ENCODE measurements at places on chromosomes 4 and X.

DNA sequence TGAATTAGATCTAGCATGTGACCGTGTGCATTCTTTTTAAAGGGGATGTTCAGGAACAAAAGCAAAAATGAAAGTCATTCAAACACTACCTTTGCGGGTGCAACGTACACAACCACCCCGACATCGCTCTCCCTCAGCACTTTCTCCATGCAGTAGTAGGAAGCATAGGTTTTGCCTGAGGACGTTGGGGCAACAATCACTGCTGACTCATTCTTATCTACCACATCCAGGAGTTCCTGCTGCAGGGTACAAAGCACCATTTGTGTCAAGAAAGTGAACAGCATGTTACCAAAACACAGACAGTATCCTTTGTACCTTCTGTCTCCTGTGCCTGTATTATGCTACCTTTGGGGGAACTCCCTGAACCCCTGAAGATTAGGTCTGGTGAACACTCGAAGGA lies 58.6 kb downstream of the DDX60L start:
- no peak for DNase-seq

DNA sequence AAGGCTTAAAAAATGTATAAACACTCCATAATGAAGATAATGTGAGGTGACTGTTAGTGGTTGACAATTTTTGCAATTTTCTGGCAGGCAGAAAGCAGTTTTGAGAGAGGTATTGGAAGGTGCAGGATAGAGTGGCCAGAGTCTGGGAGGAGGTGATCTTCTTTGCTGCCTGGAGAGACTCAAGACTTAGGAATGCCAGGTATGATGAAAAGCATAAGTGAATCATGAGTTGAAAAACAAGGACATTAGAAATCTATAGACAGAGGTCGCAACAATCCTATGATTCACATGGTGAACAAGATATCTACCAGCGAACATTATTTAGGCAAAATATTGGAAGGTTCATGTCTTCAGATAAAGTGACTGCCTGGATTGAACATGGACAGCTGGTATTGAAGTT lies 118.5 kb downstream of the CFAP299 start:
- no peak for DNase-seq

DNA sequence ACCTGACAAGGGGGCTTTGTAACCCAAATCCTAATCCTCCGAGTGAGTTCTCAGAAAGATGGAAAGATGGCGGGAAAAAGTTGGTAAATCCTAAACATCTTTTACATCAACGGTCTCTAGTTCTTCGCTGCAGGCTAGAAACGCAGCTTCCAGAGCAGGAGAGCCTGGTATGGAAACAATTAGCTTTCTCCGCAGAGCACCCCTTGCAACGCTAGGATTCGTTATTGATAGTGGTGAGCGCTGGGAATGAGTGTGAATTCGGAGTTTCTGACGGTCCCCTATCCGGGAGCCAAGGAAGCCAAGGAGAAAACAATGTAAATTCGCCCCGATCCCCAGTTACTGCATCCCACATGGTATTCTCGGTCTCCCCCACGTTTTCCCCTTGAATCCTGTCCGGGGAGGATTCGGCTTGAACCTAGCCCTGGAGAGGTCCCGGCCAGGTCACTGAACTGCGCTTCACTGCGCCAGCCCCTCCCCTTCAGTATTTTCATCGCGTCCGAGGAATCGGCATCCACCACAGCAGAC lies 4.7 kb upstream of the NEUROG2 start:
- DNase-seq = no peak

- no peak for DNase-seq
Measured at GRCh38 chr4:12576409-12576808, 907.7 kb downstream of the RAB28 start.

GRCh38 chr4:7145291-7145934 lies 46.9 kb upstream of the SORCS2 start:
- no peak for DNase-seq

GRCh38 chr4:78437608-78438088 lies 113.9 kb upstream of the ANXA3 start:
- DNase-seq = no peak

DNA sequence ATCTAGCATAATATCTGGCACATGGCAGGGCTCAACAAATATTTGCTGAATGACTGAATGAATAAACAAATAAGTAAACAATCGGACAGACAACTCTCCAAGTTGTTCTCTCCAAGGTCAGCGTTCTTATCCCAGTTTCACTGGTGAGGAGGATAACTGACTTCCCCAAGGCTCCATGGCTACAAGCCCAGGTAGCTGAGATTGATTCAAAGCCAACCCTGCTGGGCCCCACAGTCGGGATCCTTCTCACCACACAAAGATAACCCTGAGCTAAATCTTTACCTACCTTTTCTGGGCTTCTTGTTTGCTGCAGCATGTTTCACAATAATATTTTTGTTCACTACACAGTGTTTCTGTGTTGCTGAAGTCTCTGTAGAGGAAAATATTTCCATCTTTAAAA lies 54.9 kb downstream of the USP46 start:
- no peak for DNase-seq

DNA sequence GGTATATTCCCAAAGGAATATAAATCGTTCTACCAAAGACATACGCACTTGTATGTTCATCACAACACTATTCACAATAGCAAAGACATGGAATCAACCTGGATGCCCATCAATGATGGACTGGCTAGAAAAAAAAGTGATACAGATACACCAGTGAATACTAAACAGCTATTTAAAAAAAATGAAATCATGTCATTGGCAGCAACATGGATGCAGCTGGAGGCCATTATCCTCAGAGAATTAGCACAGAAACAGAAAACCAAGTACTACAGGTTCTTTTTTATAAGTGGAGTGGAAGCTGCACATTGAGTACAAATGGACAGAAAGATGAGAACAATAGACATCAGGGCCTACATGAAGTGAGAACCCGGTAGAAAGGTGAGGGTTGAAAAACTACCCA lies 81.4 kb downstream of the ANTXR2 start:
- no peak for DNase-seq

GRCh38 chrX:108199691-108200090 lies 108.1 kb downstream of the ATG4A start:
- DNase-seq = peak; percentile 7

DNA sequence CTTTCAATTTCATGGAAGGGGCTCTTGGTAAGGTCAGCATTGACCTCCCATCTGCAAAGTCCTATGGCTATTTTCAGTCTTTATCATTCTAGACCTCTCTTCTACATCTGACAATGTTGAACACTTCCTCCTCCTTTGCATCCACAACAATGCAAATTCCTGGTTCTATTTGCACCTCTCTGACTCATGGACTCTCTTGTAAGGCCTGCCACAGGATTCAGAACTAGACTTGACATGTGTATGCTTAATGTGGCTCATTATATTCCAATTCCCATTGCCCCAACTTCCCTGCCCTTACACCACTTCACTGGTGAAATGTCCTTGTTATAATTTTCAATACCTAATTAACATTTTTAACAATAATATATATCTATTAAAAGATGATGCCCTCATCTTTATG lies 314.3 kb upstream of the FGF13 start:
- no peak for DNase-seq

- peak; percentile 30 for DNase-seq
Measured at GRCh38 chrX:24515447-24515846, 50.4 kb downstream of the PDK3 start.

DNA sequence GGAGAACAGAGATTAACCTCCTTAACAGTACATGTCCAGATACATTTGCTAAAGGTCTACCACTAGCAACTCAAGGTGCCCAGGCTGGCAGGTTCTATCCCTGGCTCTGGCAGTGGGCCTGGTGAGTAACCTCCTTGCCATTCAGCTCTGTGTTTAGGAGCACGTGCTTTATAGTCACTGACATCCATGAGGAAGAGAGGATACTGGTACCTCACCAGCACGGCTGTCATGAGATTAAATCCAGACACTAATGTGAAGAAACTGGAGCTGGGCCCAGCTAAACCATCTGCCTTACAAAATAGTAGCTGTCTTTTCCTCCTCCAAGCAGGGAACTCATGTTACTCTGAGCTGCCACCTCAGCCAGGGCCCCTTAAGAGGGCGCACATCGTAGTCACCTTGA lies 45.3 kb downstream of the GPRASP3 start:
- DNase-seq = no peak

GRCh38 chrX:103626855-103627254 lies 1.9 kb upstream of the TCEAL1 start:
- no peak for DNase-seq

GRCh38 chrX:104565791-104566680 lies at the start of gene IL1RAPL2:
TSS of gene IL1RAPL2 (plus strand) at chrX:104566199.
- no peak for DNase-seq

DNA sequence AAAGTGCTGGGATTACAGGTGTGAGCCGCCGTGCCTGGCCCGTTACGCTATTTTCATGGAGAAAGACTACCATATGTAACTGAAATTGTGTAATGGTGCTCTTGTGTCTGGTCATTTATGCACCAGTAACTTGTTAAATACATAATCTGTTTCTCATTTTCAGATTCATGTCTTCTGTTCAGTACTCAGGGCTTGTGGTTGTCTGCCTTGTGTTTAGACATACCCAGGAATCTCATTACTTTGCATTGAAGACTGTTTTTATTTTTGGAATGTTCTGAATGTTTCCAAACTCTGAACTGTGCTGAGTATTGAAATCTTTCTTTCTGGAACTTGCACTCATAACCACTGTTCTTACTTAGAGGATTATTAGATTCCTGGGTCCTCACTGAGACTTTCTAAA lies 52.8 kb downstream of the PDLIM5 start:
- no peak for DNase-seq

- DNase-seq = no peak
Measured at GRCh38 chr4:10612476-10612875, 72.1 kb downstream of the CLNK start.

DNA sequence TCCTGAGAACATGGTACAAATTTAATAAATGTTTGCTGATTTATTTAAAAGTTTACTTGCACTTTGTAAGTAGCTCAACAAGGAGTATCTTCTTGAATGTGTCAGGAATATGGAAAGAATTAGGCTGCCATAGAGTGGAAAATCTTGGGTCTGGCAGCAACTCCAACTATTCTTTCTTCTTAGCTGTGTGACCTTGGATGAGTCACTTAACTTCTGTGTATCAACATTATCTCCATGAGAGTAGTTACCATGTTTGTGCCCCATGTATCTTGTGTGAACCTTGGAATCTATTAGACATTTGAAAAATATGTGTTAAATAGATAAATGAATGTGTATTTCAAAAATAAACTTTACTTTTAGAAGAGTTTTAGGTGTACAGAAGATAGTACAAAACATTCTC lies 348.8 kb downstream of the GBA3 start:
- no peak for DNase-seq

- DNase-seq = no peak
Measured at GRCh38 chrX:150164971-150165600, 198.0 kb upstream of the MAMLD1 start.

GRCh38 chr4:88765729-88766128 lies 68.1 kb upstream of the NAP1L5 start:
- no peak for DNase-seq

DNA sequence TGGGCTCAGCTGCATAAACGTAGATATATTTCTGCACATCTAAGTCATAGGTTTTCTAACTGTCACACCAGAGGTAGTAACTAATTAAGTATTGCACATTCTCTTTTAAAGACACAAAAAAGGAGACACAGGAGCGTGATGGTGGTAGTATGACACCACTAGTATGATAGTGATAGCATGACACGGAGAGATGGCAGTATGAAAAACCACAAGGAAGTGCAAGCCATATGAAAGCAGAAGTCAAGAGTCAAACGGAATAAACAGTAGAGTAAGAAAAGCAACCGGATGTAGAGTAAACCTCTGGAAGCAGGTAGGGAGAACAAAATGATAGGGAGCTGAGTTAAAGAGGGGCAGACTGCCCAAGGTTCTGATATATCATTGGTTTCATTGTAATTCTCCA lies 382.2 kb upstream of the INTU start:
- DNase-seq = no peak

- no peak for DNase-seq
Measured at GRCh38 chr4:25532591-25532990, 123.1 kb upstream of the SLC34A2 start.

DNA sequence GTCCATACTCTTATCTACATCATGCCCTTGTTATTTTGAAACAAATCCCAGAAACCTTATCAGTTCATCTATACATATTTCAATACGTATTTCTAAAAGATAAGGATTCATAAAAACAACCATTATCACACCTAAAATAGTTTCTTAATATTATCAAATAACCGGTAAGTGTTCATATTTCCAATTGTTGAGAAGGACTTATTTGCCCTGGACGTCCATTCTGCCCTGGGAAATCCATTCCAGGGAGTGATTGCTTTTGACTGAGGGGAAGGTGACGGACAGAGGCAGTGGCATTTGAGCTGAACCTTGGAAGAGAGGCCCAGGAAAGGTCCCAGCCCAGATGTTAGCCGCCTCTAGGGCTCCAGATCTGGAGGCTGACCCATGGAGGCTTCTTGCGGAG lies 49.6 kb downstream of the STARD8 start:
- DNase-seq = no peak

Data from midbrain (tissue), 1 donor.